Dorsolateral prefrontal cortex (tissue), 122 donors: ENCODE measurements at places on chromosomes 3 and 15.

- no peak for DNase-seq
Measured at GRCh38 chr3:185421577-185422232, 58.8 kb downstream of the MAP3K13 start.

- no peak for DNase-seq
Measured at GRCh38 chr15:81758818-81759284, 287.0 kb downstream of the MEX3B start.

- no peak for DNase-seq
Measured at GRCh38 chr3:106675451-106675850, 701.8 kb upstream of the CCDC54 start.

GRCh38 chr3:58288011-58288728, 17.9 kb upstream of the RPP14 start:
- no peak for DNase-seq

DNA sequence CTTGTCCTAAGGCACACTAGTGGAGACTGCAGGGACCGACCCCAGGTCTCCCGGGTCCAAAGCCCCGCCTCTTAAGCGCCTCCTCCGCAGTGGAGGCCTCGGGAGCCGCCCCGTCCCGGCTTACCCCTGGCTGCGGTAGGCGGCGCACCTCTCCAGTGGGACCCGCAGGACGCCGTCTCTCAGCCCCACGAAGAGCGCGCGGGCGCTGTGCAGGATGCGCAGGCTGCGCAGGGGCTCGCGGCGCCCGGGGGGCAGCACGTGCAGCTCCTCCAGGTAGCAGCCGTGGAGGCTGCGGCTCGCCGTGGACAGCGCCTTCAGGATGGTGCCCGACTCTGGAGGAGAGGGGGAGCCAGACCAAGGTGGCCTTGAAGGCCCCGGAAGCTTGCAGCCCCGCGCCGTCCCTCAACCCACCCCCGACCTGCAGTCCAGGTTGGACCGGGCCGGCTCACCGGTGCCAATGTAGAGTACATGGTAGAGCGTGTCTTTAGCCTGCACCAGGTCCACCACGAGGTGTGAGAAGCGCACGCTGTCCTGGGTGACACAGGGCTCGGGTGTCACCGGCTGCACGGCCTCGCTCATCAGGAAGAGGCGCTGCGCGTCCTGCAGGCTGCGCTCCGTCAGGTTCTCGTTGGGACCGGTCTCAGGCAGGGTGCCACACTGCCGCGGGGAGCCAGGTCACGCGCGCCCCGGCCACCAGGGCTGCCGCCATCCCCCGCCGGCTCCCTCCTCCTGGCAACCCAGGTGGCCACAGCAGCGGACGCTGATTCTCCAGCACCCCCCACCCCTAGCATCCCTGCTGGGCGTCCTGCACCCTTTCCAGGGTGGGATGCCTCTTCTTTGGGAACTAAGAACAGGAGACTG, 105.5 kb downstream of the SEMA5B start:
- DNase-seq, result no peak

GRCh38 chr3:107578091-107578490, 55.3 kb downstream of the BBX start:
- no peak for DNase-seq
